ENCODE measurements at places on chromosomes 5 and 9.

- no peak for DNase-seq
These were observed 3.1 kb upstream of the IL6ST start for GRCh38 chr5:55997742-55998351.

DNA sequence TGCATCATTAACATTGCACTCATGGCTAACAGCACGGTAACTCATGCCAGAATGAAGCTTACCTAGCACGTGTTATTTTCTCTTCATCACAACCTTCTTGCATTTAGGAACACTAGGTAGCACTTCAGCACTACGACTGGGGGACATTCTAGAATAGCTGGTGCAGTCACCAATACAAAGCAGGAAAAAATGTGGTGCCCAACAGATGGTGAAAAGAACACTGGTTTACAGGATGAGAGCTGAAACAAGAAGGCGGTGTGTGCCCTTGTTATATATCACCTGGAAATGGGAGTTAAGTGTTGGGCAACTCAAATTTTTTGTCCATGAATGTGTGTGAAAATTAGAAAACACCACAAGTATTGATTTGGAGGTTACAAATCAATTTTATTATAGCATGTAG is 30.0 kb downstream of the GALNT12 start:
- no peak for DNase-seq

DNA sequence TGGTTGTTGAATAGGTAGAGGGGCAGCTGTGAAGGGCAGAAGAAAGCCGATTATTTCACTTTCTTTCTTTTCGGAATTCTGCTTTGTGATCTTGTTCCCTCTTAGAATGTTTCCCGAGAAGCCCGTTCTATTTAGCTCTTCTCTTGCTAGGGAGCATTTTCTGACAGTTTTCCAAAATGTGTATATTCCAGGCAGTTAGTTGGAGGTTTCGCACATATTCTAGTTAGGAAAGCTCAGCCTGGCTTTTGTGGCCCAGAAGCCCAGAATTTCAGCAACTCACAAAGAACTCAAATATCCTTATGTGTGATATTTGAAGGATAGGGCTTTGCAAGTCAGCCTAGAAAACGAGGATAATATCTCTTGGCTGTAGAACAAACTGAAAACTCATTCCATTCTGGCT is 461.0 kb upstream of the C9orf72 start:
- DNase-seq, result no peak

DNA sequence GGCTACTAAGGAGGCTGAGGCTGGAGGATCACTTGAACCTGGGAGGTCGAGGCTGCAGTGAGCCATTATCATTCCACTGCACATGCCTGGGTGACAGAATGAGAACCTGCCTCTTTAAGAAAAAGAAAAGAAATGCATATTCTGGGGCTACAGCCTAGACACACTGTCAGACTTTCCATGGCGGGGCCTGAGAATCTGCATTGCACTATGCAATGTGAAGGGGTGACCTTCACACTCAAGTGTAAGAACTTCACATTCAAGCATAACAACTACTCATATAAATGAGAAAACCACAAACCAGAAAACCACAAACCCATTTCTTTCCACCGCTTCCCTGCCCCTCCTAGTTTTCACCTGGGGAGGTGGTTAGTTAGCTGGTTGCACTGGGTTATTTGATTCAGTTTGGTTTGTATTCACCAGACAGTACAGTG is 18.0 kb upstream of the FBP2 start:
- DNase-seq, result no peak

GRCh38 chr5:149940941-149941644 is 3.5 kb downstream of the PDE6A start:
- no peak for DNase-seq

DNA sequence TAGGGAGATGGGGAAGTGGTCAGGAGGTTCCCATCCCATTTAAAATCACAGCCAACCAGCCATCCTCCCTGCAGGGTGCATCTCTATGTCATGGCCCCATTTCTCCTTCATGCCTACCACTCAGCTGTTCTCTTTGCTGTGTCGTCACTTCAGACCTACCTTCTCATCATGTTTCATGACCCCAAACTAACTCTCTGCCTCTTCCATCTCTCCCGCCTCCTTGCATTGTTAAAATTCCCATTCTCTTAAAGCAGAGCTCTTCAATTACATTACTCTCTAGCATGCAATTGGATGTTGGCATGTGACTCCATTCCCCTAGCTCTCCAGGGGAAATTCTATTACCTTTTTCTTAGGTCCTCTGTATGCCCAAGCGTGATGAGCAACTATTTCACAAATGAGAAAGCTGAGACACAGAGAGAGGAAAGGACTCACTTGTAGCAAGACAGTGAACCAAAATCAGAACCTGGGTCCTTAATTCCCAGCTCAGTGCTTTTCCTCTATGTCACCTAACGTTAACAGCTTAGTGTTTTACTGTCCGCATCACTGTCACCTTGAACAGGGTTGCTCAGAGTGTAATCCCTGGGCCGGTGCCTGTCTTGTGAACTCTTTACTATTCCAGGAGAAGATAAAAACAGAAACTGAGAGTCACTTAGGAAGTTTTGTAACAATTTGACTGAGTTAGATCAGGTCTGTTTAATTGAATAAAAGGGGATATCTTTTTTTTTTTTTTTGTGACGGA is 28.1 kb downstream of the PDE6A start:
- DNase-seq, result no peak

DNA sequence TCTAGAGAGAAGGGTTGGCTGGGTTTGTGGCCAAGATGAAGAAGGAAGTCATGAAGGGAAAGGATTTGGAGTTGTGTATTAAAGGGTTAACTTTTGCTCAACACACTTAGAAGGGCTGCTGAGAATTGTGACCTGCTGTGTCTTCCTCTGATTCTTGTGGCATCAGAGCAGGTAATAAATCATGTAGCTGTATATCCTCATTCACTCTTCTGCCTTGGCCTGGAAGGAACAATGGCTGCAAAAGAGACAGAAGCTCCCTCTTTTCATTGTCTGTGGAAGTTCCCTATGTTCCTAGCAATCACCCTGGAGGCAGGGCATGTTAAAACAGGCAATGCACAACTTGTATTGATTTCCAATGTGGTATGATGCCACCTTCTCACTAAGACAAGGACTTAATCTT is 159.1 kb downstream of the LRRC70 start:
- no peak for DNase-seq

GRCh38 chr9:135048758-135049444 is 38.6 kb upstream of the OLFM1 start:
- no peak for DNase-seq

GRCh38 chr9:125910286-125910685 is 163.1 kb downstream of the PBX3 start:
- DNase-seq, result no peak

DNA sequence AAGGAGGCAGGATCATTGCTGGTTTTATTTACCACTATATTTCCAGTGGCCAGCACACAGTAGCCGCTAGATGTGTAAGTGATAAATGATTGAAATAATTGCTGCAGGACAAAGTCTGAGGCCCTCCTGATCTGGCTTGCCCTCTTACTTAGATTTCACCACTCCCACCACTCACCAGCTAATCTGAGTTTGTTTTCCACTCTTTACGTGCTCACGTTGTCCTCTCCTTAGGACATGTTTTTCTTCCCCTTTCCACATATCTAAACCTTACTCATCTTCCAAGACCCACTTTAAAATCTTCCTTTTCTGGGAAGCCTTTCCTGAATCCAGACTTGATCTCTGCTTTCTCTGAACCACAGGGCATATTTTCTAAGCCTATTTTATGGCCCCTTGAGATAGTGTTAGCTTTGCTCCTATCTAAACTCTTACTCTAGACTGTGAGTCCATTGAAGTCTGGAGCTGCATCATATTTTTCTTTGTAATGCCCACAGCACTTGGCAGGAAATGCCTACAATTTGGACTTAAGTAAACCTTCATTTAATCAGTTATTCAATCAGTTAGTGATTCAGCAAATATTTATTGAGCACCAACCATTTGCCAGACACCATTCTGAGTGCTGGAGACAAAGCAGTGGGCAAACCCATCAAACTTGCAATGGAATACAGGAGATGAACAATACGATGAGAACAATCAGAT is 2.4 kb downstream of the TLR4 start:
- DNase-seq, result no peak

DNA sequence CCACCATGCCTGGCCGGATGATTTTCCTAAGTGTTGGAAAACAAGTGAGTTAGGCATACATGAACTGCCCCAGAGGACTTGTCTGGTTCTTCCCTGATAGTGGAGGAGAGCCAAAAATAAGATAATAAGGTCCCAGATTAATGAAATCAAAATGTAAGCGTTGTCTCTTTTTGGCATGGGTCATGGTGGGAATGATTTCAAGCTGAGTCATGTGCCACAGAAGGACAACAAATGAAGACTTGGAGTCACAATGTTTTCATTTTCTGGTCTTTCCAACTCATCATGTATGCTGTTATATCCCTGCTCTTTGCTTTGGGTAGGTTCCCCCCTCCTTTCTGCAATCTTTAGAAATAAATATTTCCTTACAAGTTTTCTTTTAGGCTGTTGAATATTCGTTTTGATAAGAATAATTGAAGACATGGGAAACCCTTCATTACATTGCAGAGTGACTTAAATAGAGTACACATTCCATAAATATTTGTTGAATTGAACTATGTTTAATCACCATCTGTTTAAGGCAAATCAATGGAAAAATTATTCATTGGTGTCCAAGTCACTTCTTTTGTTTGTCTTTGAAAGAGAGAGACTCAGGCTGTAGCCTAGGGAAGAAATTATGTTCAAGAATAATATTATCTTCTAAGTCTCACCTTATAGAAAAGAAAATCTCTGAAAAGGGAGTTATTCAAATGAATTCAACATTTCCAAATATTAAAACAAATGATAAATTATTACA is 196.3 kb downstream of the CSNK1G3 start:
- DNase-seq, result no peak

GRCh38 chr5:35922468-35922867 is 16.0 kb downstream of the CAPSL start:
- no peak for DNase-seq

DNA sequence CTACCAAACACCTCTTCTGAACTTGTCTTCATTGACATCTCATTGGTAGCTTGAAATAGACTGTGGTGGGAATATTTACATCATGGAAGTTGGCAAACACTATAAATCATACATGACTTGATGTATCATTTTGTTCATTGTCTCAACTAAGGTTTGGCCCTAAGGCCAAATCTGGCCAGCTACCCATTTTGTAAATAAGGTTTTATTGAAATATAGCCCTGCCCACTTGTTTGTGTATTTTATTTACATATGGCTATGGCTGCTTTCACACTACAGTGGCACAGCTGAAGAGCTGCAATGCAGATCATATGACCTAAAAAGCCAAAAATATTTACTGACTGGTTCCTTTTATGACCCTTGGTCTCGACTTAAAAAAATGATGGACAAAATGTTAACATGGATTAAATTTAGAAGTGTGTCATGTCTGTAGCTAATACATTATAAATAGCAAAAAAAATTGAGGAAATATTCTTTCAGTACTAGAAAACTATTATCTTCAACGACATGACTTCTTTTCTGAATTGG is 22.1 kb downstream of the FAM240B start:
- no peak for DNase-seq

DNA sequence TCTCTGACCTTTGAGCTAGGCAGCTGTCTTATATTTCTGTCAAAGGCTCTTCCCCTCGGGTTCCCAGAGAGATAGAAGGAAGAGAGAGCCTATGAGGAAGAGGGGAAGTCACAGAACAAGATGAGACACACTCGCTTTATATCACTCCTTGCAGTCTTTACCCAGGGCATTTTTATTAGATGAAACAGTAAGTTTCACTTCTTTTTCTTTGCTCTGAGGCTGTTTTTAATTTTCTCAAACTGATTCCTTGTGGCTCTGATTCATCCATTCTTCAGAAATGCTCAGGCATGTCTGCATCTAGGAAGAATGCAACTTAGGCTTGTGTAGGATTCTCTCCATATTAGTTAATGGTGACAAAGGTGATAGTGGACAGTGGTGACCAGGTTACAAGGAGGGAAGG is 132.9 kb upstream of the CHD1 start:
- DNase-seq, result no peak

GRCh38 chr9:134559013-134559412 is 82.6 kb upstream of the COL5A1 start:
- no peak for DNase-seq

- no peak for DNase-seq
These were observed 229.9 kb downstream of the DOCK8 start for GRCh38 chr9:444528-444927.

GRCh38 chr5:119395080-119395836 is 39.4 kb downstream of the TNFAIP8 start:
- DNase-seq, result no peak

GRCh38 chr9:132238026-132238972 is 76.4 kb downstream of the NTNG2 start:
- no peak for DNase-seq
